Fibroblast of skin of abdomen (primary cell): ENCODE measurements at places on chromosomes 7 and 10.

- DNase-seq: no peak
These were observed 30.7 kb upstream of the HPSE2 start for GRCh38 chr10:99266383-99266782.

GRCh38 chr7:68964060-68964459 lies 634.2 kb upstream of the AUTS2 start:
- peak; percentile 72 for DNase-seq

GRCh38 chr10:82575318-82575717 lies 700.3 kb downstream of the NRG3 start:
- no peak for DNase-seq

DNA sequence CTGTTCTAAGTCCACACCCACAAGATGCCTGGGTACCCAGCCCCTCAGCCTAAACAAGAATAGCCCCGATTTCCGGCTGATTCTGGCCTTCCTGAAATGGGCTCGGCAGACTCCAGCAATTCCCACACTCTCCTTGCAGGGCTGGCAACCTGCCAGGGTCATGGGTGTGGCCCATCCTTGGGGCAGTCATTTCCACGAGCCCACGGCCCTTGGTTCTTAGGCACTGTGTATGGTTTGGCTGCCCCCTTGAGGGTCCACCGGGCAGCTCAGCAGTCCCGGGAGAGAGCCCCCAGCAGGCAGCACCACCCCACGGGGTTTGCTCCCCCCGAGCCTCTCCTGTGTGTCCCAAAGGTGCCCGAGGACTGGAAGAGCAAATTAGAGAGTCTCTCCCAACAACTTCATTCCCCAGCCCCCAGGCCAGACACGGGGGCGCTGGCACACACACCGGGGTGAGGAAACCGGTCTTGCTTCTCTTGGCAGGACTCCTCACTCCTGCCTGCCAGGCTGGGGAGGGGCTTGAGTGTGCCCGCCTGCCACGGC lies 142.2 kb downstream of the EMX2 start:
- peak; percentile 46 for DNase-seq

- DNase-seq: peak; percentile 62
These were observed 191.6 kb downstream of the BICC1 start for GRCh38 chr10:58704226-58704625.

GRCh38 chr7:158958618-158959017 lies 102.3 kb downstream of the DYNC2I1 start:
- DNase-seq: no peak

DNA sequence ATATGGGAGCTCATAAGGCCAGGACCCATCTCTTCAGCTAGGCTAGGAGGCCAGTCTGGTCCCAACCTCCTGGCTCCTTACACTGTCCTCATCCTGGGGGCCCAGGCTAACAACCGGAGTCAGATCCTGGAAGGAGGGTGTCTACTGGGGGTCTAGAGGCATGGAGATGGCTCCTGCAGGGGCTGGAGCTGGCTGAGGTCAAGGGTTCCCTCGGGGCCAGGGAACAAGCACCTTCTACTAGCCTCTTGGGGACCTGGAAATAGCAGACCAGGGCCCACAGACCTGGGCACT lies 37.2 kb downstream of the CLRN3 start:
- no peak for DNase-seq

GRCh38 chr10:97190450-97190849 lies 4.7 kb upstream of the SLIT1 start:
- DNase-seq: no peak

DNA sequence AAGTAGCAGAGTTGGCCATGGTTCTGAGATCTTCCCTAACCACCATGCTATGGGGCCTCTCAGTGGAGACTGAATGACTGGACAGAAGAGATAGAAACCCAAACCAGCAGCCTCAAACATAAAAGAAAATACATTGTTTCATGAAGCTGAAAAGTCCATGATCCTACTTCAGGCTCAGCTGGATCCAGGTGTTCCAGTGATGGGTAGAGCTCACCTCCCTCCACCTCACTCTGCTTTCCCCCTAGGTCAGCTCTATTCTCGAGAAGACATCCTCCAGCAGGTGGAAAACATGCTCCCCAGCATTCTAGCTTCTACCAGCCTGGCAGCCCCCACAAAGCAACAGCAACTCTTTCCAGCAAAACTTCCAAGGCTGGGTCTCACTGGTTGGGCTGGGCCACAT lies 132.1 kb downstream of the OAT start:
- no peak for DNase-seq

GRCh38 chr10:78539247-78539766 lies 505.6 kb downstream of the RPS24 start:
- DNase-seq: no peak

DNA sequence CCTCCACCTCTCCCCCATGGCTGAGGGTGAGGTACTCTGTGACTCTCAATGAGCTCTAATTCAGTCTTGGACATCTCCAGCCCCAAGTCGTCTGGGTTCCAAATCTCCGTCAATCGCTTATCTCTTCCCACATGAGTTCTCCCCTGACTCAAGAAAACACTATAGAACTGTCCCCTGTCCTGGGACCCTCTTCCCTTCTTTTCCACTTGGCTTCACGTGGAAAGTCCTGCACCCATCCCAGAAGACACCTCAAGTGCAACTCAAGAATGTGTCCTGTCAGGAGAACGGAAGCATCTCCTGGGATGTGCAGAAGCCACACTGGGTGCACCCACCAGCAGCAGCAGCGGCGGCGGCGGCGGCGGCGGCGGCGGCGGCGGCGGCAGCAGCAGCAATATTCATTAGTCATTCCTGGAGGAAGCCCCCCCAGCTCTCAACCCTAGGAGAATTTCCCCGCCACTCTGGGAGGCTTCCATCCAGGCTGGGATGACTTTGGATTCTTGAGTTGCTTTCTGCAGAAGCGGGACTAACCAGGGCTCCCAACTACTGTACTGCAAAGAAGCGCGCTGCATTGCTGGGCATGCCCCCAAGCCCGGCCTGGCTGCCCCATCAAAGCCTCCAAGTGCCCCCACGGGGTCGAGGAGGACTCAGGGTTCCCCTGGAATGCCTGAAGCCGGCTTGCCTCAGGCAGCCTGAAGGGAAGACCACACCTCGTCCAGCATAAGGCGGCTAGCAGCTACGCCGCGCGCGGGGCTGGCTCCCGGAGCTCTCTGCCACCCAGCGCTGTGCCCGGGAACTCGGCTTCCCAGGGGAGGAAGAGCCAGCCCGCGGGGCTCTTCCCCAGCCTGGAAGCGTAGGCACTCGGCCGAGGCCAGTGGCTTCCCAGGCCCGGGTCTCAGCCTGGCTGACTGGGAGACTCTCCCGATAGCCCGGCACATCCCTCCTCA lies 1.0 kb downstream of the CRTAC1 start:
- no peak for DNase-seq

DNA sequence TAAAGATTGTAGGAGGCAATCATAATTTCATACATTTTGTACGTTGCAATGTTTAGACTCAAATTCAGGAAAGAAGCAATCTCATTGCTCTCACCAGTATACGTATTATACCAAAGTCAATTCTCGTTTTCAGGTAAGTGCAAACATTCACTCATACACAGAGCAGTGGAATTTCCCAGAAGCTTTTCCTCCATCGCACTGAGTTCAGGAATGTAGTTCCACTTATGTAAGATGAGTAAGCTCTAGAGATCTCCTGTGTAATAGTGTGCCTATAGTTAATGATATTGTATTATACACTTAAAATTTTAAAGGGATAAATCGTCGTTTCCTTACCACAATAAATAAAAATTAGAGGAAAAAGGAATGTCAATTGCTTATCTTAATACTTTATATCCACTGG lies 470.8 kb upstream of the KCND2 start:
- peak; percentile 0 for DNase-seq

DNA sequence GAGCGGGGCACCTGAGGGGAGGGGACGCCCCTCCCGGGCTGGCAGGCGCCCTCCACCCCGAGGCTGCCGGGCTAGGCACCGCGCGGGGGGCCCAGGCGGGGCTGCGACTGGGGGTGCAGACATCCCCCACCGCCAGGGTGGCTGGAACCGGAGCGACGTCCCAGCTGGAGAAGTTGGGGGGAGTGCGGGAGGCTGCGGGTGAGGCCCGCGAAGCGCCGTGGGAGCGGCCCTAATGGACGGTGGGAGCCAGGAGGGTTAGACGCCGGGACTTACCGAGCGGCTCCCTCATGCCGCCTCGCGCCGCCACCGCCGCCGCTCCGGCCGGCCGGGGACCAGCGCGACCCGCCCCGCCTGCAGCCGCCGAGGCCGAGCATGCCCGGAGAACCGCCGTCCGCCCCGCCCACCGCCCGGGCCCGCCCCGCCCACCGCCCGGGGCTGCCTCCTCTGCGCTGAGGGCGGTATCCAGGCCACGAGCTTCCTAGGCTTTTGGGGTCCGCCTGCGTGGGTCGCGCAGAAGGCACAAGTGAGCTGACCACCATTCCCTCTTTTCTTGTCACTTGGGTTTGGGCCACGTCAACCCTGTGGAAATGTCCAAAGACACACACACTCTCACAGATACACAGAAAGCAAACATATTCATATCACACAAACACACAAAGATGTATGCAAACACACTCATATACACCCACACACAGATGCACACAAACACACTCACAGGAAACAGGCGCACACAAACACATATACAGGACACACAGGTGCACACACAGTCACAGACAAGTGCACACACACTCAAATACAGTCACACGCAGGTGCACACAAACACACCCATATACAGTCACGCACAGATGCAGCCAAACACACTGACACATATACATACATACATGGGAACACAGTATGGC lies at the start of gene JCAD:
Gene JCAD, minus strand, starts transcription at position 378 of the 899 bp plus-strand sequence. CDS start 11,774 bp downstream, outside the sequence.
- peak; percentile 52 for DNase-seq

DNA sequence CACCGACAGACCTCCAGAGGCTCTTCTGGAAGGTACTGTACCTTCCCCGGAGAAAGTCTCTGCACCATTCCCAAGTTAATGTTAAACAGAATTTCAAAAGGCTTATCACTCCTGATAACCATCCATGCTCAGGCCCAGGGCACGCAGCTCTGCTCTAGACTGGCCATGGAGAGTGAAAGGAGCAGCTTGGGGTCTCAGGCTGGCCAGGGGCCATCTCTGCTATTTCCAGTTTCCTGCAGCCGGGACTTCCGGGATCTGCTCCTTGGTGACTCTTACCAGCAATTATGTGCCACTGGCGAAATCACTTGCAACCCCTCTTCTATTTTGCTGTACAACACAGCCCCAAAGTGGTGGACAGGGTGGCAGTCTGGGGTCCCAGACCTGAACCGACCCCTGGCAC lies 6.0 kb downstream of the CLDN15 start:
- no peak for DNase-seq

DNA sequence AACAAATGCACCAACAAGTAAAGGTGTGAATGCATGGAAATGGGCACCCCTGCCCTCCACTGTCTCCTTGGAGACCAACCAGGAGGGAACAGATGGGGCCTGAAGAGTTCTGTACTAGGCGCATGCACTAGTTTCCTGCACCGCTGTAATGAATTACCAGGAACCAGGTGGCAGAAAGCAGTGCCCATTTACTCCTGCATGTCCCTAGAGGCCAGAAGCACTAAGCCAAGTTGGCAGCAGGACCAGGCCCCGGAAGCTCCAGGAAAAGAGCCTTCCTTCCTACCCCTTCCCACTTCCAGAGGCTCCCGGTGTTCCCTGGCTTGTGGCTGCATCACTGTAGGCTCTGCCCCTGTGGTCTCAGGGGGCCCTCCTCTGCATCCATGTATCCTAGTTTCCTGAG lies 237.5 kb upstream of the PPP2R2D start:
- DNase-seq: no peak

DNA sequence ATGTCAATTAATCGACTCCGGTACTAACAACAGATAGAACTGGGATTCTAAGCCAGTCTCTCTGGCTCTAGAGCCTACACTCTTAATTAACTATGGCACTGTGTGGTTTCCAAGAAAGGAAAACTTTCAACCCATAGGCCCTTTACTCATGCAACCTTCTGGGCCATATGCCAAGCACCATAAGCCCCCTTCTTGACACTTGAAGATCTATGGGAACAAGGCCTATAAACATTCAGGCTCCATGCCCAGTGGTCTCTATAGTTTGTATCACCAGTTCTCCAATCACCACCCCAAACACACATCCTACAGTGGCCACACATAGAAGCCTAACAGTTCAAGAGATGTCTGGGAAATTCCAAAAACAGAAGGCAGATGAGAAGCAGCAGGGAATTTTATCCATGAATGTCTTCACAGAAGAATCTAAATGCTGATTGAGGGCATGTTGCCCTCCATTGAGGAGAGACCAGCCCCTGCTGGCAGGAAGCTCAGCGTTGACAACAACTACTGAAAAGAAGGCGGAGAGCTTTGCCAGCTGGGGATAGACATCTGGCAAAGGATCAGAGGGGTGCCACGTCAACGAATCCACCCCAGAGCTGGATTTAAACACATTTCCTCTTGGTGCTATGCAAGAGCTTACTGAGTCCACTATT lies 64.4 kb downstream of the GRM3 start:
- no peak for DNase-seq

- no peak for DNase-seq
These were observed 83.6 kb downstream of the PROSER2 start for GRCh38 chr10:11906714-11907113.

GRCh38 chr10:78225594-78225993 lies 191.9 kb downstream of the RPS24 start:
- DNase-seq: no peak

DNA sequence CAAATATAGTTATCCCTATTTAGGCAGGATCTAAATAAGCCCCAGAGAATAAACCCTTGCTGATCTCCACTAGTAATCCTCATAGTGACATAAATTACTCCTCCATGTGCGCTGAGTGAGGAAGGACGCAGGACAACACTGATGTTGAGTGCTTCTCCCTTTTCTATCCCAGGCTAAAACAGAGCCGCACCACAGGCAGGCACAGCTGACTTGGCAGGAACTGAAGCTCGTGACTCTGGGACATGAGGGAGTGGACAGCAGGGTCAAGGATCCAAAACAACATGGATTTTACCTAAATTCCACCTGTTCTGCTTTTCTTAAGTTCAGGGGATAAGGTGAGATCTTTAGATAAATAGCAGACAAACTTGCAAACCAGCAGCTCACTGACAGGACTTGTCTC lies 46.0 kb downstream of the VOPP1 start:
- DNase-seq: no peak

DNA sequence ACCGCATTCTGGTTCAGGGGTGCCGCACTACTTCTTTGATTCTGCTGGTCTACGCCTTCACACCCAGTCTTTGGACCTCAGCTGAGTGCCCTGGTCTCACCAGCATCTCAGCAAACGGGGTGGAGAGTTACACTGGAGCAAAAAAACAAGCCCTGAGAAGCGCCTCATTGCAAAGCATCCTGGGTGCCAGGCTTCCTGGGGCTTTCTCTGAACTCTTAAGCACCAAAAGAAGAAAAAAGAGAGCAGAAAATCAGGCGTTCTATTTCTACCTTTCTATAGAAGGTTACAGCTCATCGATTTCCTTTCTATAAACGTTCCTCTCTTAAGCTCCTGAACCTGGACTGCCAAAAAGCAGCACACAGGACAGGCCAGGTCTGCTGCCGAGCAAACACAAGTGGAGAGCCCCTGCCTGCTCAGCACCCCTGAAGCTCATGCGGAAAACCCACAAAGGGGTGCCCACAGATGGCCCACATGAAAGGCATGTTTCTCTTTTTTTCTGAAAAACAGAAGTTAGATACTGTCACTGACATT lies 217.9 kb downstream of the SFMBT2 start:
- no peak for DNase-seq

DNA sequence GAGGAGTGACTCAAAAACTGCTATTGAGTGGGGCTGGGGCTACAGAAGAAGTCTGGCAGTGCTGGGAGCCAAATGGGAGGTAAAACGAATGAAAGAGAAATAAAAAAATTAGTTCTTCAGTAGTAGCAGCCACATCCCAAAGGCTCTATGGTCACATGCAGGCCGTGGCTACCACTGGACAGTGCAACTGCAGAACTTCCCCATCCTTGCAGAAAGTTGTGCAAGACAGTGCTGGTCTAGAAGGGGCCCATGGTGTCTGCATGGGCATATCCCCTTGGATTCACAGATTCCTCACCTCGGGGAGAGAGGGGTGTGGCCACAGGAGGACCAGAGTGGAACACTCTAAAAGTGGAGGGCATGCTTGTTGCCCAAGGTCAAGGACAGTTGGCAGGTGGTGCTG lies 47.6 kb downstream of the RPS24 start:
- no peak for DNase-seq
